ENCODE measurements at places on chromosomes 3 and 15.

- no peak for DNase-seq
Measured at GRCh38 chr3:123696808-123697207, 112.0 kb upstream of the HACD2 start.

DNA sequence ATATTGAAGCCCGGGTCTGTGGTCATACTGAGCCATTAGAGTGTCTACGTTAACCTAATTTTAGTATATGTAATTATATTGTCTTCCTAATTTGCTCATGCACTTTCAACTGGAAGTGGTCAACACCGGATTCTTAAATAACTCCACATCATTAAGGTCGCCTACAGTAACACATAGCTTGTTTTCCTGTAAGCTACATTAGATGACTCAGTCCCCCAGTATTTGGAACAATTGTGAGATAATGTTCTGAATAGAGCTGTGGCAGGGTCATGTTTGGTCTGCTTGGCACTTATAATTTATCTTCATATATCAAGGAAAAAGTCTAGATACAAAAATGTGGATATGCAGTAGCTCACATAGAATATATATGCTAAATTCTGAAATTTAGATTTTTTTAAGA lies 486.2 kb downstream of the IGSF11 start:
- no peak for DNase-seq

DNA sequence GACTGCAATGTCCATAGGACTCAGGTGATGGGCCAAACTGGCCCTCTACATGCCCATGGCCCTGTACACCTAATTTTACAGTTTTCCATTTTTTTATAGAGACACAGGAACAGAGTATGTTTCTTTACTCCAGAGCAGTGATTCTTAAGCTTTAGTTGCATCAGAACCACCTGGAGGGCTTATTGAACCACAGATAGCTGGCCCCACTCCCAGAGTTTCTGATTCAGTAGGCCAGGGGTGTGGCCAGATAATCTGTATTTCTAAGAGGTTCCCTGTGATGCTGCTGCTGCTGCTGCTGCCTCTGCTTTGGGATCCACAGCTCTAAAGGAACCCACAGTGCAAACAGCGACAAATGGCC lies 5.1 kb downstream of the RBP1 start:
- DNase-seq: no peak

GRCh38 chr15:91116113-91117067 lies 16.3 kb downstream of the SV2B start:
- DNase-seq: no peak

DNA sequence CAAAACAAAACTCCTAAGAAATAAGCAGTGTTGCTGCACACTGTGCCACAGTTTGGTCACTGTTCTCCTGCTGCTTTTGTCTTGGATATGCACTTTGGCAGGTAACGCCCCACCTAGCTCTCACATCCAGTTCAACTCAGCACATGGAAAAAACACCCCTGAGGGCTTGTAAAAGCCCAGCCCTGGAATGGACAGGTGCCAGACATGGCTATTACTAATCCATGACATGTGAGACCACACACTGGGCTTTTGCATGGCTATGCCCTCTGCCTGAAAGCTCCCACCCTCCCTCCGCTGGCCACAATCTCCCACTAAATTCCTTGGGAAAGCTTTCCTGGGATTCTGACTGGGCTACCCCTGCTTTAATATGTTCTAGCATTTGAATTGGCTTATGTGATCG lies 24.7 kb upstream of the ZBED2 start:
- DNase-seq: no peak

- no peak for DNase-seq
Measured at GRCh38 chr3:79002465-79003372, 765.1 kb downstream of the ROBO1 start.

GRCh38 chr3:116102037-116102436 lies 343.2 kb downstream of the LSAMP start:
- DNase-seq: no peak

- DNase-seq: peak; percentile 45
Measured at GRCh38 chr3:53161820-53162671, 1.0 kb downstream of the PRKCD start.

DNA sequence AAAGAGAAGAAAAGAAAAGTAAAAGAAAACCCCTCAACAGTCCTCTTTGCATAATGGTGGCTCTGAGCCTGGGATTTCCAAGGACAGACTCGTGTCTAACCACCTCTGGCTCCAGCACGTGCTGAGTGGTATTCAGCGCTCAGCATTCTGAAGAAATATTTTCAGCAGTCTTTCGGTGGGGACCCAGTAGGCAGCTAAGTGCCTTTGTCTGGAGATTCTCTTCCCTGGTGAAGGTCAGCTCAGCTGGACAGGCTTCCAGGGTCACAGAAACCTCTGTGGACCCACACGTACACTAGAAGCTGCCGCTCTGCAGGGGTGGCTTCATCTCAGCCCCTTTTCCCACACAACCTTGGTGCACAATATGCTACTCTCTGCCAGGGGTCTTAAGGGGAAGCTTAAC lies 36.0 kb downstream of the CCDC32 start:
- no peak for DNase-seq

DNA sequence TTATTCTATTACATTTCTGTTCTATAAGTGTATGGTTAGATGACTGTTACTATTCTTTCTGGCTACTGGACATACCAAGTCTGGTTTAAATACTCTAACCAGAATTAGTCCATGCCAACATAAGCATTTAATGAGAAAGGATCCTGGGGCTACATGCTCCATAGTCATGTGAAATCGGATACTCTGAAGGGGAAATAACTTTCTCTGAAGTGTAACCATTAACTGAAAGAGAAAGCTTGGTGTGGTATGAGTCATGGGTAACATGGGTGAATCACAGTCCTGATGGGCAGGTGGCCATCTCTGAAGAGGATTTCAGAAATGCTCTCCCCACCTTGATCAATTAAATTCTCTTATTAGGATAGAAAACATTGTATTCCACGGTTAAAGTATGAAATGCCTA lies 69.4 kb downstream of the FHIT start:
- DNase-seq: no peak

DNA sequence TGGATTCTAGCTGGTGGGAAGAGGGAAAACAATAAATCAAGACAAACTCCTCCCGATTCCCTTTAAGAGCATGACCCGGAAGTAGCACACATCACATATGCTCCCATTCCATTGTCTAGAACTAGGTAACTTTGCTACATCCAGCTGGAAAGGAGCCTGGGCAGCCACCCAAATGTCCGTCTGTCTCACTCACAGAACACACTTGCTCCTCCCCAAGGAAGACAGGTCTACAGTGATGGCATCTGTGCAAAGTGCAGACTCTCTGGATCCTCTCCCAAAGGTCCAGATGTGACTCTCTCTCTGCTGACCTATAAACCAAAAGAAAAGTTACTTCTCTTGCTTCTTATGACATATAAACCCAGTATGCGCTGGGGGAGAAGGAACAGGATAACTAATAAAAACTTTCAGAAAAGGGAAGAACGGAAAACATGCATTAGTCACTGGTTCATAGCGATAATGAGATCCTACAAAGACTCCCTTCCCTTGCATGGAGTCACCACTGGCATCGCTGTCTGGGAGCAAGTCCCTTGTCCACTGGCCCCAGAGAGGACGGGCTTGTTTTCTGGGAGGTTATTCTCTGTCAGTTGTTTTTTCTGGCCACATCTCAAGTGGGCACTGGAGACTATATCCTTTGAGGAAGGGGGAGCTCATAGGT lies 29.8 kb upstream of the EPHB3 start:
- no peak for DNase-seq

- no peak for DNase-seq
Measured at GRCh38 chr3:46141813-46142212, 66.3 kb downstream of the CCR1 start.

GRCh38 chr3:49257187-49257586 lies 19.8 kb downstream of the C3orf62 start:
- no peak for DNase-seq

DNA sequence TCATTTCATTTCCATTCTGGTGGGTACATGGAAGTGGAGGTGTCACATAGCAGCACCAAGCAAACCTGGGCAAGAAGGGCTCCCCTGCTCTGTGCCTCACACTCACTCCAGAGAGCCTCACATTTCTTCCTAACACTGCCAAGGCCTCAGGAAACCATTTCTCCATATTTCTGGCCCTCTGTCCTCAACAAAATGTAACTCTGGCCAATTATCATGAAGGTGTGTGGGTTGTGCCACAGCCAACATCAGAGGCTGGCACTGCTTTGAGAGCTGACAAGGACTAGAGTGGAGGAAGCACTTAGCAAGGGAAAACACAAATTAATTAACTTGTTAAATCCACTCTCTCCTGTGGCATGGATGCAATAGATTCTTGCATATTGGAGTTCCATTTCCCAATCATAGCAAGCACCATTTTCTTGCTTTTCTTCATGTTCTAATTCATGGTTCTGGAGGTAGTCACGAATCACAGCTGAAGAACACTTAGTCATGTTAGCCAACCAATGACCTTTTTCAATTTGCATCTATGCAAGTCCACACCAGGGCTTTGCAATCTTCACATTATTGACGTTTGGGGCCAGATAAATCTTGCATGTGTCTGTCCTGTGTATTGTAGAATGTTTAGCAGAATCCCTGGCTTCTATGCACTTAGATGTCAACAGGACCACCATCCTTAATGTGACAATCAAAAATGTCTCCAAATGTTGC lies 241.1 kb downstream of the PLCL2 start:
- DNase-seq: no peak

- DNase-seq: no peak
Measured at GRCh38 chr3:170007031-170007663, 30.6 kb upstream of the GPR160 start.

DNA sequence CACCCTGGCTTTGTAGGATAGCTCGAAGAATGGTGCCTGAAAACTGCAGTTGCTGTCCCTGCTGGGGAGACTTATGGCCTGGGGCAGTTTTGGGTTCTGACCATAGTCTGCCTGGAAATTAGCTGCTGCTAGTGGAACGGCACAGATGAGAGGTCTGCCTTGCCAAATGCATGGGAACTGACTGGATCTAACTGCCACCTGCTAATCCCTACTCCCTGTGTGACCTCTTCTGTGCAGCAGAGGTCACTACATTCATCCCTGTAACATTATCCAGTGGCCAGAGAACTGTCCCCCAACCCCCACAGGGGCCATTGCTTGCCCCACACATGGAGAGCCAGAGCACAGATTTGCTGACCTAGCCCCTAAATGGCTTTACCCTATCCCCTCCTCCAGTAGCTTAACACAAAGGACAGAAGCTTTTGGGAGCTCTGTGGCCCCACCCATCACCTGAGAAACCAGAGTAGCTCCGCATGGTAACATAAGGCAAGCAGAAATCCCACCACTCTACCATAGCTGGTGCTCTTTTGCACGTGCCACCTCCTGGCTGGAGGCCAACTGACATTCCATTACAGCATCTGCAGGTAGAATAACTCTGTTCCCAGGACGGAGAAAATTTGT lies 840.0 kb downstream of the EPHA3 start:
- no peak for DNase-seq

GRCh38 chr3:9729419-9729818 lies 2.1 kb upstream of the BRPF1 start:
- DNase-seq: no peak

GRCh38 chr15:89640245-89640644 lies 15.0 kb downstream of the KIF7 start:
- DNase-seq: no peak

GRCh38 chr15:41913256-41913655 lies 19.4 kb upstream of the SPTBN5 start:
- no peak for DNase-seq

- no peak for DNase-seq
Measured at GRCh38 chr15:58535894-58536293, 104.1 kb downstream of the LIPC start.

DNA sequence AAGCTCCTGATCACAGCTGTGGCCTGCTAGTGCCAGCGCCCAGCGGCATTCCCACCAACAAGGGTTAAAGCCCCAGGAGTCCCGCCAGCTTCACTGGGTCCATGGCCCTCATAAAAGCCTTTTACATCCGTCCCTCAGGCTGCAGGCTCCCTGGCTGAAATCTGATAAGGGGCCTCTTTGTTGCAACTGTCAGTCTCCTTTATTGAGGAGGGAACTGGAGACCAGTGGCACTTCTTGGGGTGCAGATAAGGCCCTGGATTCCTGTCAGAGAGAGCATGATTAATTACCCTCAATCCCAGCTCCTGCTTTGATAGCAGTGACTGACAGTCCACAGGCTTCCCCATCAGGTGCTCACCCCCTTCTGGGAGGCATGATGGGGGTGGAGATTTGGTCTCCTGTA lies 30.9 kb upstream of the CLK3 start:
- no peak for DNase-seq

DNA sequence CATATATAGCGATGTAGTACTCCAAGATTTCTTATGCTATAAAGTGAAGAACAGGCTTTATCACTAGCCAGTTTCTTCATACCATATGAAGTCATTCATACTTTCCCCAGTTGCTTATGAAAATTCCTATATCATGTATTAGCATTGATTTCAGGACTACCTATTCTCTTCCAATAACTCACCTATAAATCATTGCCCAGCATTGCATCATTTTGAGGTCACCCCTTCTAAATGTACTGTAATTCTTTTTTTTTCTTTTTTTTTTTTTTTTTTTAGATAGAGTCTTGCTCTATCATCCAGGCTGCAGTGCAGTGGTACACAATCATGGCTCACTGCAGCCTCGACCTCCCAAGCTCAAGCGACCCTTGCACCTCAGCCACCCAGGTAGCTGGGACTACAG lies 27.1 kb downstream of the RTP3 start:
- no peak for DNase-seq

GRCh38 chr15:42915654-42916315 lies 4.8 kb downstream of the TTBK2 start:
- DNase-seq: no peak

DNA sequence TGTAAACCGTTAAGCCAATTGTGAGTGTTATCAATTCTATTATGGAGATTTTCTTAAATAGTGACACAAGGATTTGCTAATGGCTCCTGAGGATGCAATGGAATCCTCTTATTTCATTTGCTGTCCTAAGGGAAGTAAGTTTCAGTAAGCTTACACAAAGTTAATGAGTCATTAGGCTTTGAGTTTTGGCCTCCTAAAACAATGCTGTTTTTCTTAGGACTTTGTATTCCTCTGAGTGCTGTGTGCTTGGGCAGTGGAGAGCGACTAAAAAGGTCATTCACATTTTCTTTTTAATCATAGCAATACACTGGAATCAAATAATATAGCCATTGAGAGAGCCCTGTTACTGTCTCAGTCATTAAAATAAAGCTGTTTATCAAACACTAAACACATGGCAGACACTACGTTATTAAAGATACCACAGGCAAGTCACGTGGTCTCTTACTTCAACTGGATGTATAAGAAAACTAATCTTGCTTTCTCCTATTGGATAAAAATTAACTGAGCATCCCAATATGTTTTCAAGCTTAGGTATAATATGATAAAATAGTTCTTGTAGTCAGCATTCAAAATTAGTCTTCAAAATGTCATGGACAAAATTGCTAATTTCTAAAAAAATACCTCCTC lies 290.8 kb downstream of the NLGN1 start:
- DNase-seq: no peak

GRCh38 chr15:93144463-93145236 lies 55.6 kb upstream of the RGMA start:
- DNase-seq: no peak

- DNase-seq: no peak
Measured at GRCh38 chr15:70237626-70238025, 139.9 kb upstream of the TLE3 start.

Measured in stimulated activated naive CD4-positive, alpha-beta T cell treated with Interleukin-2 at 50 U/mL for 16 hours (primary cell).